ENCODE measurements at places on chromosomes 7 and 10.
A peak's percentile ranks its signal among the peaks of the same experiment; 100 is the strongest.

- peak; percentile 6 for DNase-seq
These were observed 17.4 kb upstream of the HPS1 start for GRCh38 chr10:98463976-98464754.

GRCh38 chr10:110857265-110858171 is 14.2 kb upstream of the PDCD4 start:
- peak; percentile 87 for DNase-seq

DNA sequence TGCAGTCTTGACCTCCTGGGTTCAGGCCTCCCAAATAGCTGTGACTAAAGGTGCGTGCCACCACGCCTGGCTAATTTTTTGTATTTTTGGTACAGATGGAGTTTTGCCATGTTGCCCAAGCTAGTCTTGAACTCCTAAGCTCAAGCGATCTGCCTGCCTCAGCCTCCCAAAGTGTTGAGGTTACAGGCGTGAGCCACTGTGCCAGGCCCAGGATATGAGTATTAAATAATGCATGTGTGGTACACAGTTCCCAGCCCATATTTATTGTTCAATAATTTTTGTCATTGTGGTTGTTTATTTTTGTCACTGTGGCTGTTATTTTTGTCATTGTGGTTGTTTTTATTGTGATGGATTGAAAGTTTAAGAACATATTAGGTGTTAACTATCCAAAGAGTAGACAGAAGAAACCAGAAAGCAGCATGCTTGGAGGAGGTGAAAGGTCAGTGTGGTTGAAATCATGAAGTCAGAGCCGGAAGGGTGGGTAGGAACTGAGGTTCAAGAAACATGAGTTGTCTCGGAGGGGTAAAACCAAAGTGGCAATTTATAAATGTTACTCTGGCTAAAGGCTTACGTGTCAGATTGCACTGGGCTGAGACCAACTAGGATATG is 45.0 kb downstream of the MRC1 start:
- DNase-seq, result no peak

DNA sequence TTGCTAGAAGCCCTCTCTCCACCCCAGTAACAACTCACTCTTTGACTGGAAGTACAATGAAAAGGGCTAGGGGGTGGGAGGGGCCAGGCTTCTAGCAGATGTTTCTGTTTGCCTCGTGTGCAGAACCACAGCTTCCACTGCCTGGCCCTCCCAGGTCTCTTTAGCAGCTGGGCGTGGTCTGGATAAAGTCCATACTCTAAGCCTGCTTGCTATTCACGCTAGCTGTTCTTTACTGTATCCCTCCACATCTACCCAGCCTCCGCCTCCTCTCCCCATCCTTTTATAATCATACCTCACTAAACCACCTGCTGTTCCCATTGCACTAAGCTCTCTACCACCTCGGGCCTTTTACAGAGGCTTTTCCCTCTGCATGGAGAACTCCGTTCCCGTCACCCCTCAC is 288.8 kb downstream of the CAMK1D start:
- DNase-seq, result peak; percentile 17
